Endothelial cell of umbilical vein (primary cell): ENCODE measurements at places on chromosomes 3 and 15.

DNA sequence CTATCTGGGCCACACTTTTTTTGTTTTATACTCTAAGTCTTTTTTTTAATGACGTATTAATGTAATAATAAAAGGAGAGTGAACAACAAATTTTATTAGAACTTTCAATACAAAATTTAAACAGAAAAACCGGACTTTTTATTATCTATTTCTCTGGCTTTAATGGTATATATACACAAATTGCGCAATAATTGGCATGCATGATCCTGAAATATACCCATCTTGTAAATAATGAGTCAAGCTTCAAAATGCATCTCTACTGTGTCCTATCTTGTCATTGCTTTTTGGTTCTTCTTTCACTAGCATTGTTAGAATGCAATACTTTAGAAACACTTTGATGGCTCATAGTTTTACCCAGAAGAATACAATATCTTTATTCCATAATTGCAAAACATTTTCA lies 963.6 kb downstream of the CADM2 start:
- no peak for DNase-seq

DNA sequence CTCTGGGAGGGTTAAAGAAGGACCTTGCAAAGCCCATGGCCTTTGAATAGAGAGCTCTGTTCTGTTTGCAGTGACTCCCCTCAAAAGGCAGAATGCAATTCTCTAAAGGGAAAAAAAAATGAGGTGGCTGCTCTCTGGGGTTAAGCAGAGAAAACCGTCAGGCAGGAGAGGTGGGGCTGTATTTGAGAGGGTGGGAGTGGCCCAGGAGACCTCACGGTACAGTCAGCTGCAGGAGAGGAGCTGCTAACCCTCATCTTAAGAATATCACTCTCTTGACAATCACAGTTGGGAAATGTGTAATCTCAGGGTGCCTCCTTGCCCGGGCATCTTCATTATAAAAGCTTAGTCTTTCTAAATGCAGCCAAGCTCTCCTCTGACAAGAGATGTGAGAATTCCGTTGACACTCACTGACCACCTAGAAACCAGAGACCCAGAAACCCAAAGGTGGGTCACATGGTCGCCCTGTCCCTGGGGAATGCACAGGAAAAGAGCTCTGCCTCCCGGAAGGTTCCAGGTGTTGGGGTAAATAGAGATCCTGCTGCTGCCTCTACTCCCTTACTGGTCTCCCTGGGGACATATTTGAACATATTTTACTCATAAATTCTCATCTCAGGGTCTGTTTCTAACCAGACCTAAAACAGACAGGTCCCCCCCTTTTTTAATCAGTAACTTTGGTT lies 159.1 kb upstream of the CTDSPL start:
- no peak for DNase-seq

DNA sequence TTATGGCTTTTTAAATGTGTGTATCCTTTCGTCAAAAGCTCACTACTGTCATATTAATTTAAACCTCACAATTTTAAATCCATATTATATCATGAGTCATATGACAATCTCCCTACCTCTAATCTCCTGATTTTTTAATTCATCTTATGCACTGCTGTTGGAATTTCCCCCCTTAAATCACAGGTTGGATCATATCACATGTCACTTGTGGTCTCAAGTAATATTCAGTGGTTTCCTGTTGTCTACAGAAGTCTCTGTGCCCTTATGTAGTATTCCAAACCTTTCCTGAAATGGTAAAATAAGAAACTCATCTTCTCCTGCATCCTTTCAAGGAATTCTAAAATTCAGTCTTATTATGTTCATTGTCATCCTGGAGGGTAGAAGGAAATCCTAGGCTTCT lies 116.0 kb upstream of the CBLB start:
- DNase-seq, result no peak

- DNase-seq, result peak; percentile 87
Observed at GRCh38 chr3:5194801-5195509, 7.4 kb downstream of the EDEM1 start.

GRCh38 chr3:183862610-183863009 lies 22.1 kb downstream of the PARL start:
- no peak for DNase-seq
